Muscle of leg (tissue), 16 donors: ENCODE measurements at places on chromosomes 11 and 22. TPM values are rescaled to one million over a fixed set of nuclear protein-coding genes. Genes with fewer than 3 reads are reported as not detected.

DNA sequence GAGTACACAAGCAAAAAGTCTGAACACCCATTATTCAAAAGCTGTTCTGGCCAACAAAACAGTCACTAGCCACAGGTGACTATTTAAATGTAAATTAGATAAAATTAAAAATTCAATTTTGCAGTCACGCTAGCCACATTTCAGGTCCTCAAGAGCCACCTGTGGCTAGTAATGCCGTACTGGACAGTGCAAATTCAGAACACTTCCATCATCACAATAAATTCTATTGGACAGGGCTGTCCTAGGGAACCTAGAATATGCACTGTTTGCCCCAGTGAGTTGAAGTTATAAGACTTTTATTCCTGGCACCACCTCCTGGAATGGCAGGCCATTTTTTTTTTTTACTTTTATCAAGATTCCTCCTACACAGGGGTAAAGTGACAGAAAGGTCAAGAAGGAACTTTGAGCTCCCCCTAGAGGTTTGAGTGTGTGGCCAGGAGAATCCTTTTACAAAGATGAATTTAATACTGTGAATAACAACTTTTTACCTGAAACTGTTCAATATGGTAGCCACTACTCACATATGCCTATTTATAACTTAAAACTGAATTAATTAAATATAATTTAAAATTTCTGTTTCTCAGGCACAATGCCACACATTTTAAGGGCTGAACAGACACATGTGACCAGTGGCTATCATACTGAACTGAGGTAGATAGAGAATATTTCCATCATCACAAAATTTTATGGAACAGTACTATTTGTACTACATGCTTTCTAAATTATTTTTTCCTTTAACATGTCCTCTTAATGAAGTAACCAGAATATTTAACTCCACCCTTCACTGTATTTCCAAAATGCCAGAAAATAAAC is 6.5 kb downstream of the MSANTD2 start:
- peak; percentile 35 for DNase-seq

- DNase-seq, result no peak
These were observed 23.1 kb downstream of the PTPN5 start for GRCh38 chr11:18768472-18768901.

GRCh38 chr22:24409707-24410106 is 17.7 kb upstream of the ADORA2A start:
- DNase-seq, result no peak

The MOGAT2 gene
- 2.0 TPM for polyA plus RNA-seq

The OR6A2 gene
- not detected for polyA plus RNA-seq

The ACRV1 gene
- polyA plus RNA-seq, result 0.39 TPM

The USP28 gene
- polyA plus RNA-seq, result 59.7 TPM
